ENCODE measurements at places on chromosomes 5 and 9.
A peak's percentile ranks its signal among the peaks of the same experiment; 100 is the strongest.

GRCh38 chr9:401223-401622, 186.6 kb downstream of the DOCK8 start:
- DNase-seq: no peak

- no peak for DNase-seq
Observed at GRCh38 chr9:104780796-104781395, 17.0 kb downstream of the NIPSNAP3B start.

GRCh38 chr5:14373685-14374084, 207.9 kb upstream of the OTULINL start:
- DNase-seq: no peak

DNA sequence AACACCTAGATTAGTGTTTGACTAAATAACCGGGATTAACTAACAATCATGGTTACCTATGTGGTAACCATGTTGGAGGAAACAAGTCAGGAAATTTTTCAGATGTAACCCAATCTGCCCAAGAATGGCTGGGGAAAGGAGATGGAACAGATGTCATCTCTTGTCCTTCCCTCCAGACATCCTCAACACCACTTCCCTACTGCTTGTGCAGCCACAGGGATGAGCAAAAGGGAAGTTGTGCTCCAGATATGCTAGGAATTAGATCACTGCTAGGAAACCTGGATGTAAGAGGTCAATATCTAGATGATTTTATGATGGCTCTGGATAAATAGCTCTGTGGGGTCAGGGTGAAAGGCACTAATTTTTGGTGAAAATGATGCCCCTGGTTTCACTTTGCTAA, 61.3 kb upstream of the ELL2 start:
- no peak for DNase-seq

GRCh38 chr5:139514486-139514856, 31.9 kb upstream of the STING1 start:
- DNase-seq: no peak

DNA sequence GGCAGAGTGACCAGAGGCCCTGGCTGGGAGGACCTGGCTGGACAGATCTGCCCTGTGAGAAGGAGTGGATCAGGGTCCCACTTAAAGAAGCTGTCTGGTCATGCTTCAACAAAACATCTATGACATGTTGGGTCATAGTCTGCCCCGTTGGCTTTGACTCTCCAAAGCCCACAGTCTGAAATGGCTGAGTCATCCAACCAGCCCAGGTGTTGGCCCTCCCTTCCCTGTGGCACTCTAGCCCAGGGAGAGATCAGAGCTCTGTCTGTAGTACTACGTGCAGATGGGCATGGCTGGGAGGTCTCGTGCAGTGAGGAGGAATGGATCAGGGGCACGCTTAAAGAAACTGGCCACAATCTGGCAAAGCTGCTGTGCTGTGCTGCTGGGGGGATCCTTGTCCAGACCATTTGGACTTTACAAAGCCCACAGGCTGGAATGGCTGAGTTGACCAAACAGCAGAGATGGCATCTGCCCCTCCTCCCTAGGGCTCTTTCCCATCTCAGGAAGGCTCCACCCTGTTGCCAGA, 206.1 kb downstream of the TUSC1 start:
- DNase-seq: no peak

GRCh38 chr5:43429706-43430105, 17.5 kb upstream of the CCL28 start:
- no peak for DNase-seq

DNA sequence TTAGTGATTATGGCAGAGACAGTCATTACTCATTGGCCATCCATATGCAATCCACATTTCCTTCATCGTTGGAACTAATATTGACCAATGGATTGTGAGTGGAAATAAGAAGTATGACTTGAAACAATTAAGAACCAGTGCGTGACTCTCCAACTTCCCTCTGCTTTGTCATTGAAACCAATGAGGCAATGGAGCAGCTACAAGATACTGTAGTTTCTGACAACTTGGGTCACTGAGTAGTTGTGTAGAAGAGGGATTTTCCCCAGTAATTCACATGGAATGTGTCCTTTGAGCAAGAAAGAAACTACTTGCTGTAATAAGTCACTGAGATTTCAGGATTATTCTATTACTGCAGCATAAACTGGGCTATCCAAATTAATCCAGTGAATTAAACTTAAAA, 785.3 kb upstream of the RIOK2 start:
- no peak for DNase-seq

DNA sequence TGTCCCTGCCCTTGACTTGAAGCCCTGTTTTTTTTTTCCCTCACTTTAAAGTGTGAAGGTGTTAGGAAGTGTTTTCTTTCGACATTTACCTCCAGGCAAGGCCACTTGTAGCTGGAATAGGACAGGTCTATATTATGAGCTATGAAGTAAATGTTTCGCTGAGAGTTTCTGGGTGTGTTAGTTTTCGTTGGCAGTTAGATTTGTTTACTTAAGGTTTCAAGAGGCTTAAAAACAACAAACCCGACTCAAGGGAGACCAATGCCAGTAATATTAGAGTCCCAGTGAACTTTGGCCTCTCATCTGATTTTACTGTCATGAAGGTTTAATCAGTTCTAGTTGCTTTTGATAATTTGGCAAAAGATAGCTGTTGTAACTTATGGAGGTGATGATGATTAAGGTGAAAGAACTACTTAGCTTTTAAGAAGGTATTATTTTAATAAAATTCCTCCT, 25.2 kb downstream of the OCLN start:
- no peak for DNase-seq

GRCh38 chr9:124218987-124219461, 38.7 kb upstream of the NEK6 start:
- no peak for DNase-seq

DNA sequence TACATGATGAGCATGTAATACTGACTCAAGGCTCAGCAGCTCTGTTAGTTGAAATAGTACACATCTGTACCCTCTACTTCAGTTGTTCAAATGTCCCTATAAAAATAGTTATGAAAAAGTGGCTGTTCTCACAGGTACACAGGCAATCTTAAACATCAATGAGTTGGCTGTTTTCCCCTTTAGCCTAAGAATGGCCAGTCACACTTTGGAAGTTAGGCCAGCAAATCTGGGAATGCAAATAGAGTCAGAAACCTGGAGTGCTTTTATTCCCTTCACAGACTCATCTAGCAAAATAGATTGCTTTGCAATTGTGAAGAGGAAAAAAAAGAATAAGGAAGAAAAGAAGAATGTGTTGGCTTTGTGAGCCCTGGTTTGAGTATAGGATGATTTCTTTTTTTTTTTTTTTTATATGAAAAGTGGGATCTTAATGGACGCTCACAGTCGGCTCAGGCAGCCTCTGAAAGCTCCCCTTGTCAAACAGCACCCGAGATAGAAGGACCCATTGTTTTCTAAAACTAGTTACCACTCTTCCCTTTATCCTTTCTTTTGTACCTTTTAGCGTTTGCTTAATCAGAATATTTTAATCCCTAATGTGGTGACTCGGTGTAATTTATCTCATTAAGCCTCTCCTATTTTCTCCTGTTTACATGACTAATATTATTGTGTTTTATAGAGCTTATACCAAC, 27.9 kb upstream of the TLE1 start:
- no peak for DNase-seq

DNA sequence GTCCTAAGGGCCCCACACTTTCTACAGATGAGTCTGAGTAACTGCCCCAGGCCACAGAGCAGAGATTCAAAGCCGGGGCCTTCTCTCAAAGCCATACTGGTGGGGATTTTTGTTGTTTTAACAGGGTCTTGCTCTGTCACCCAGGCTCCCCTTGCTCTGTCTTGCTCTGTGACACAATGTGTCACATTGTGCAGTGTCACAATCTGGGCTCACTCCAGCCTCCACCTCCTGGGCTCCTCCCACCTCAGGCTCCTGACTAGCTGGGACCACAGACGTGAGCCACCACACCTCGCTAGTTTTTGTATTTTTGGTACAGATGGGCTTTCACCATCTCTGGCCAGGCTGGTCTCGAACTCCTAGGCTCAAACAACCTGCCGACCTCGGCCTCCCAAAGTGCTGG, 8.6 kb downstream of the AGPAT2 start:
- DNase-seq: no peak

- no peak for DNase-seq
Observed at GRCh38 chr9:127644943-127645342, 32.9 kb downstream of the STXBP1 start.

DNA sequence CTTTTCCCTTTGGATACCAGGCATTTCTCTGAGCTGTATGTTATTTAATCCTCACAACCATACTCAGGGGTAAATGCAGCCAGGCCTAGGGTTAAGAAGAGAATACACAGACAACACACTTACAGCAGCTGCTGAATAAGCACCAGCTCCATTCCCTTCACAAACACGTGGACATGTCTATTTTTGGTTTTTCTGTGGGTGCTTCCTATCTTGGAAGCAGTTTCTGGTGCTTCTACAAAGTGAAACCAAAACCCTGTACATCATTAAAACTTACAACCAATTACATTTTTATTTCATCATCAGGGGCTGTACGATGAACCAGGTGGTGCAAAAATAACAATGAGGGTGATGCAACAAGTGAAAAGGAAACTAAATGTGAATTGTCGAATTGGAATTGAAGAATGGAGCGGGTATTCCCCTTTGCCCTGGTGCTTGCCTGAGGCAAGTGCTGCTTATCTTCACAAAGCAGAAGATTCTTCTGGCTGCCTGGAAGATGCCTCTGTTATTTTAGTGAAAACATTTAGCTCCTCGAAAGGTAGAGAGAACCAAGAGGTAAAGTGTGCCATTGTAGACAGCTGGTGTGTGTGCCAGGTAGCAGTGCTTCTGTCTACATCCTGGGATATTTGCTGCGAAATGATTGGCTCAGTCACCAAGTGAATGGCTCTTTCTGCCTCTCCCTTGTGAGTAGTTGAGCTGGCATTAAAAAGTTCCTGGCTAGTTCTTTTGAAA, 18.6 kb upstream of the IFNB1 start:
- DNase-seq: no peak

- DNase-seq: no peak
Observed at GRCh38 chr5:19534751-19535150, 453.2 kb downstream of the CDH18 start.

DNA sequence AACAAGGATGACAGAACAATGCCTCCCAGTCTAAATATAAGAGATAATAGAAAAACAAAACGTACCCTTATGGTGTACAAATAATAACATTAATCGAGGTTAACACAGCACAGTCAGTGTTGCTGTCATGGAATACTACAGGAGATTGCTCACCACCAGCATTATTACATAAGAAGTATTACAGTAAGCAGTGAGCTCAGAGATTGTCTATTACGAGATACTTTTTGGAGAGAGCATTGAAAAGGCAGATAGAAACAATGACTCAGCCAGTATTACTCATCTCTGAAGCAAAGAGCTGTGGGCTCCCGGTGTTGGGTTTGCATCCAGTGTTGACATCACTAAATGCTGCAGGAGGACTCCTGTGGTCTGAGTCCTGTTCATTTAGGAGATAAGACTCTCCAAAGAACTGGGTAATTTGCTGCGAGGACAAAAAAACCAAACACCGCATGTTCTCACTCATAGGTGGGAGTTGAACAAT, 191.9 kb upstream of the SEMA6A start:
- DNase-seq: peak; percentile 34

DNA sequence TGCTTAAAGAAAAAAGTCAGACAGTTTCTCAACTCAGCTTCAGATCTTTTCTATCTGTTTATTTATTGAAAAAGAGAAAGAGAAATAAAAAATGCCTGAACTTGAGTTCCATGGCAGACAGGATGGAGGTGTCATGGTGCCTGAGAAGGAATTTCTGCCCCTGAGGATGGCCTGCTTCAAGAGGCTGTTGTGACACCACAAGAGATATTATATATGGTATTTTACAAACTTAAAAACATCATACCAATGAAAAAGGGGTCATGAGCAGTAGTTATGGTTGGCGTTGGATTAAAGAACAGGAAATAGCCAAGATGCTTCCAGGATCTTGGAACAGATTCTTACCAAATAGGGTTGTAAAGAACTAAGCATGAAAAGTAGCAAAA, 344.6 kb downstream of the GLIS3 start:
- DNase-seq: no peak

GRCh38 chr5:62689599-62690368, 111.2 kb downstream of the LRRC70 start:
- no peak for DNase-seq

DNA sequence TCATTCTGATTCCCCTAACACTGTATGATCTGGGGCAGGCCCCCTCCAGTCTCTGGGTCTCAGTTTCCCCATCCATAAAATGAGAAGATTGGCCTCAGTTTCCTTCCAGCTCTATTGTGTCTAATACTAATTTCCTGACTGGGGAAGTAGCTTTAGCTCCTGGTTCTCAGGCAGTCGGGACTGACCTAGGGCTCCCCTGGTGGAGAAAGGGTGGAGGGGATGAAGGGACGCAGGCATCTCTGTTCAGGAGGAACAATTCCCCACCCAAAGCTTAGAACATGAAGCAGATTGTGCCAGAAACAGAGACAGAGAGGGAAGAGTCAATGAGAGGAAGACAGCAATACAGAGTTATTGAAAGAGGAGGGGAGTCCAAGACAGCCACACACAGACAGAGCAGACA, 14.2 kb upstream of the PTGS1 start:
- no peak for DNase-seq

DNA sequence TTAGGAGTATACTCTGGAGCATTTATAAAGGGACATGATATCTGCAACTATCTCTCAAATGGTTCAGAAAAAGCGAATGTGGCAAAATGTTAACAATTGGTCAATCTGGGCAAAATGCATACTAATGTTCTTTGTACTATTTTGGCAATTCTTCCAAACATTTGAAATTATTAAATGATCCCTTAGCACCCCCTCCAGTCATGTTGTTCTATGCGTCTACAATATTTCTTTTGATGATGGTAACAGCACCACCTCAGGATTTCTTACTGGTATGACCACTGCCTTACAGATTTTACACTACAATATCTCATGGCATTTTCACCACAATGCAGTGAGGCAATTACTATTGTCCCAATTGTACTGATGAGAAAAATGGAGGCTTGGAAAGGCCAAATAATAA, 52.9 kb upstream of the TRIO start:
- DNase-seq: no peak

GRCh38 chr5:9365512-9365911, 180.4 kb downstream of the SEMA5A start:
- DNase-seq: no peak

Data from BE2C (cell line).